ENCODE measurements at places on chromosomes 12 and 14. TPM values are rescaled to one million over a fixed set of nuclear protein-coding genes. Genes with fewer than 3 reads are reported as not detected.

DNA sequence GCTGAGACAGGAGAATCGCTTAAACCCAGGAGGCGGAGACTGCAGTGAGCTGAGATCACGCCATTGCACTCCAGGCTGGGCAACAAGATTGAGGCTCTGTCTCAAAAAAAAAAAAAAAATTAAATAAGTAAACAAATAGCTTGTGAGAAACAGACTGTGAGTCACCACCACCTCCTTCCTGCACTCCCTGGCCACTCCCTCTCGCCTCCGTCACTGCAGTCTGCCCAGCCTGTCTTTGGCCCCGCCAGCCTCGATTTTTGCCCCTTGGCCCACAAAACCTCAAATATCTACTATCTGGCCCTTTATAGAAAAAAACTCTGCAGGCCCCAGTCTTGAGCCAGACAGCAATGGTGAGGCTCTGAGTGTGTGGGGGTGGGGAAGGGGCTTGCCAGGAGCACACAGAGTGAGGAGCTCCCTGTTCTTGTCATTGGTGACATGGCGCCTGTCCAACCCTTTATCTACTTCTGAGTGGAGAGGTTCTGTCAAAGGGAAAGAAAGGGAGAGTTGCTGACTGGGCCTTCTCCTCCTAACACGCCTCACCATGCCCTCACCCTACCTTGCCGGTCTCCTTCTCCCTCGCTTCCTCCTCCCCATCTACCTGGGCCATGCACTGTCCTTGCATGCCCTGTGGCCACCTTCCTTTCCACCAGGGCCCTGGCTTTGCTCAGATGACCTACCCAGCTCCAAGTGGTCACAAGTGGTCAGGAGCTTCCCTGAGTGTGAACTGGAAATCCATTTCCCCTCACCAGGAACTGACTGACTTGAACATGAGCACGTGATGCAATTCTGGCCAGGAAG, 22.1 kb downstream of the LGMN start:
- peak; percentile 93 for DNase-seq

- DNase-seq = no peak
Observed at GRCh38 chr14:89121968-89122620, 294.9 kb downstream of the FOXN3 start.

- no peak for DNase-seq
Observed at GRCh38 chr12:56658921-56659320, 13.1 kb upstream of the ATP5F1B start.

DNA sequence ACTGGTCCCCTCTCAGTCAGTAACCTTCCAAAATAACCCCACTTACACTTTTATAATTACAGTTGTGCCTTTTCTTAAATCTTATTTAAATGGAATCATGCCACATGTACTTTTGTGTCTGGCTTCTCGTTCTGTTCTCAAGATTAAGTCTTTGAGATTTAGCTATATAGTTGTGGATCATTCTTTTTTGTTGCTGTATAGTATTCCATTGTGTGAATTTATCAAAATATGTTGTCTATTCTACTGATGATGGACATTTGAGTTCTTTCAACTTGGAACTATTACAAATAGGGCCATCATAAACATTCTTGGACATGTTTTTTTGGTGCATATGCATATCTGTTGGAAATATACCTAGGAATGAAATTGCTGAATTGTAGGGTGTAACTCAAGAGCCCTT, 9.0 kb downstream of the OAS3 start:
- DNase-seq = no peak

Gene SLC7A8
- under 0.01 TPM for total RNA-seq

Gene CD163
- total RNA-seq = not detected

Gene KRT81
- 48.3 TPM for total RNA-seq

Gene CCDC196
- total RNA-seq = not detected

All from renal cortical epithelial cell (primary cell).